ENCODE measurements at places on chromosomes 1 and 21. TPM values are rescaled to one million over a fixed set of nuclear protein-coding genes. Genes with fewer than 3 reads are reported as not detected.

Gene SHISAL2A
- total RNA-seq, result not detected

Gene SMPDL3B
- 0.73 TPM for total RNA-seq

Gene RIMKLA
- total RNA-seq, result 10.3 TPM

Gene IFI44L
- 25.7 TPM for total RNA-seq

Gene CASQ1
- 1.3 TPM for total RNA-seq

Gene LHX8
- total RNA-seq, result 0.64 TPM

Gene OR2G6
- under 0.01 TPM for total RNA-seq

Gene UBE2U
- total RNA-seq, result not detected

Gene PCAT6
- not detected for total RNA-seq

Gene PRXL2B
- 12.1 TPM for total RNA-seq

Gene SCMH1
- total RNA-seq, result 65.8 TPM

Gene LY9
- total RNA-seq, result not detected

Gene OR2L3
- total RNA-seq, result 1.9 TPM

Gene ZBTB8A
- 20.1 TPM for total RNA-seq

Gene CD34
- total RNA-seq, result 2.8 TPM

Gene CASZ1
- total RNA-seq, result 1.7 TPM

Gene ZNF697
- total RNA-seq, result 28.3 TPM

Gene FHAD1
- 2.4 TPM for total RNA-seq

Gene RBM8A
- total RNA-seq, result 74.4 TPM

Gene C1orf87
- not detected for total RNA-seq

Gene MEX3A
- total RNA-seq, result 49.8 TPM

Gene SLC45A3
- total RNA-seq, result 1.3 TPM

Gene GUCA2B
- total RNA-seq, result not detected

Gene KCNA2
- total RNA-seq, result 14.4 TPM

Gene FCAMR
- not detected for total RNA-seq

Gene TP73
- 0.36 TPM for total RNA-seq

Gene CFAP74
- total RNA-seq, result 0.36 TPM

Gene OXCT2
- 1.00 TPM for total RNA-seq

Gene LENEP
- 1.5 TPM for total RNA-seq

Gene TCHH
- total RNA-seq, result 0.27 TPM

Gene TBX15
- total RNA-seq, result 2.8 TPM

Gene WDR64
- total RNA-seq, result not detected

Gene ENTREP3
- 7.0 TPM for total RNA-seq

Gene NHLH1
- total RNA-seq, result 14.3 TPM

Gene SMCP
- total RNA-seq, result not detected

Gene NBPF6
- total RNA-seq, result 0.18 TPM

Gene SYT14
- 49.5 TPM for total RNA-seq

Gene MYOM3
- total RNA-seq, result 0.09 TPM

Gene RSRP1
- total RNA-seq, result 83.6 TPM

Gene KIF1B
- total RNA-seq, result 264 TPM

Gene KRTAP7-1
- total RNA-seq, result not detected

Gene NR1I3
- not detected for total RNA-seq

Gene COL16A1
- 9.3 TPM for total RNA-seq

Gene CCDC185
- not detected for total RNA-seq

Gene COL11A1
- total RNA-seq, result 35.0 TPM

Gene SDHC
- total RNA-seq, result 24.9 TPM

Gene ETV3L
- total RNA-seq, result not detected

Gene RNU1-1
- total RNA-seq, result 40,842 TPM

Gene DMBX1
- total RNA-seq, result 0.82 TPM

Gene SPATA46
- not detected for total RNA-seq
